ENCODE measurements at places on chromosomes 7 and 10. TPM values are rescaled to one million over a fixed set of nuclear protein-coding genes. Genes with fewer than 3 reads are reported as not detected.

Gene IKZF1
- 3.7 TPM for total RNA-seq

Gene LIPN
- not detected for total RNA-seq

Gene PRSS37
- total RNA-seq: not detected

Gene STN1
- total RNA-seq: 14.1 TPM

Gene UCMA
- total RNA-seq: not detected

Gene SEC31B
- total RNA-seq: 5.3 TPM

Gene HYAL4
- total RNA-seq: not detected

Gene SORBS1
- 90.7 TPM for total RNA-seq

Gene HOXA5
- total RNA-seq: not detected

Gene POLR2J2
- total RNA-seq: 5.3 TPM

Gene CALHM1
- total RNA-seq: 0.23 TPM

Gene ABCB1
- 12.2 TPM for total RNA-seq

Gene GHRHR
- total RNA-seq: 2.8 TPM

Gene LAMTOR4
- total RNA-seq: 48.9 TPM

Gene NAT16
- total RNA-seq: 2.1 TPM

Gene ZNF282
- 20.1 TPM for total RNA-seq

Gene PTF1A
- not detected for total RNA-seq

Gene NCF1
- 0.69 TPM for total RNA-seq

Gene CC2D2B
- total RNA-seq: 3.5 TPM

Gene ADAMTS14
- 0.23 TPM for total RNA-seq

Gene SNX10
- total RNA-seq: 103 TPM

Gene CYP2C19
- total RNA-seq: not detected

Gene OR6B1
- not detected for total RNA-seq

Gene WEE2
- 0.23 TPM for total RNA-seq

Gene ZNF487
- total RNA-seq: 24.2 TPM

Gene BRAT1
- 19.1 TPM for total RNA-seq

Gene CEP55
- 4.6 TPM for total RNA-seq

Gene C7orf33
- total RNA-seq: not detected

Gene PRSS2
- total RNA-seq: not detected

Gene LIPA
- total RNA-seq: 46.8 TPM

Gene UNCX
- 2.3 TPM for total RNA-seq

Gene STEAP1B
- total RNA-seq: 1.8 TPM

Gene OPN1SW
- not detected for total RNA-seq

Gene NUTM2D
- total RNA-seq: 7.8 TPM

Gene RAMP3
- total RNA-seq: 6.2 TPM

Gene ADCK2
- total RNA-seq: 49.4 TPM

Gene SPRN
- total RNA-seq: 13.4 TPM
